Stimulated activated CD4-positive, alpha-beta T cell treated with anti-CD3 and anti-CD28 coated beads, Interleukin-1b, Interleukin-23, amount 100 ng/mL, for 1 hour (primary cell): ENCODE measurements at places on chromosomes 4 and X.

DNA sequence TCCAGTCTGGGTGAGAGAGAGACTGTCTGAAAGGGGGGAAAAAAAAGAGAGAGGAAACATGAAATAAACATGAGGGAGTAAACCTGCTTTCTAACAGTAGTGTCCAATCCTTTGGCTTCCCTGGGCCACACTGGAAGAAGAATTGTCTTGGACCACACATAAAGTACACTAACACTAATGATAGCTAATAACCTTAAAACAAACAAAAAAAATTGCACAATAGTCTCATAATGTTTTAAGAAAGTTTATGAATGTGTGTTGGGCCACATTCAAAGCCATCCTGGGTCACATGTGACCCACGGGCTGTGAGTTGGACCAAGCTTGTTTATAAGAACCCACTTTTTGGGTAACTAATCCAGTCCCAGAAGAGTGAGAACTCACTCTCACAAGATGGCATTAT lies 30.3 kb downstream of the PDS5A start:
- DNase-seq = no peak

DNA sequence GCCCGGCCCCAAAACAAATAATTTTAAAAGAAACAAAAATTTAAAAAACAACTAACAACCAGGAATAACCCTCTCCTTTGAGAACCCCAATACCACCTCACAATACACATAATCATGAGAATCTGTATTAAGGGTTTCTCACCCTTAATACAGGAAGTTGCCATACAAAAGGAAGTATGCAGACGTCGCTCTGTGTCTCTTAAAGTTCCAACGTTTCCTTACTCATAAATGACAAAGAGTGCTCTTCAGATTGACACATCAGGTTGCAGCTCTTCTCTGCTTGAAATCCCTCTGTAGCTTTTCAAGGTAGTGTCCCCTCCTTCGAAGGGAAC lies 73.9 kb upstream of the IRF2 start:
- no peak for DNase-seq

DNA sequence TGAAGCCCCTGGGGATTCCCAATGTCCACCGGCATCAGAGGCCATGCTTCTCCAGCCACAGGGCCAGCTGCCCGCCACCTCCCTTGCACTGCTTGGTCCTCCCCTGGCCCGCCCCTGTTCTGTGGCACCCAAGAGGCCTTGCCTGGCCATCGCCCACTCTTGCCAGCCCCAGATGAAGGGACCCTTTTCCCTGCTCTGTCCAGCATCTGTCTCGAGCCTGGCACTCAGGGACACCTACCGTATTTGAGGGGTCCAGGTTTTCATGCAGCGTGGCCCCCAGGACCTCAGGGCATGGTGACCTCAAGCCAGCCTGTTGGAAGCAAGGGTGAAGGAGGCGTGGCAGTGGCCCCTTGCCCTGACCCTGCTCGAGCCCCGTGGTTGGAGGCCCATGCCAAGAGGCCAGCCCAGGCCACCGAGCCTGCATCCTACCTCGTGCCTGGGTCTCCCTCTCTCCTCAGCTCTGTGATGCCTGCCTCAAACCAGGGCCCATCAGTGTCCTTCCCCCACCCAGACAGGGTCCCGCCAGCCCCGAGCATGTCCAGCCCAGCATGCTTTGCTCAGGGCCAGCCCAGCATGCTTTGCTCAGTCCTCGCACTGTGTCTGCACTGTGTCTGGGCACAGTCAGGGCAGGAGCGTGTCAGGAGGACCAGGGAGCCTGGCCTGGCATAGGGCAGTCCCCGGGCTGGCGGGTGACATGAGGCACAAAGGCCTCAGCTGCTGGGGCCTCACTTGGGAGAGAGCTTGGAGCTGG lies 14.3 kb upstream of the FGFR3 start:
- no peak for DNase-seq

DNA sequence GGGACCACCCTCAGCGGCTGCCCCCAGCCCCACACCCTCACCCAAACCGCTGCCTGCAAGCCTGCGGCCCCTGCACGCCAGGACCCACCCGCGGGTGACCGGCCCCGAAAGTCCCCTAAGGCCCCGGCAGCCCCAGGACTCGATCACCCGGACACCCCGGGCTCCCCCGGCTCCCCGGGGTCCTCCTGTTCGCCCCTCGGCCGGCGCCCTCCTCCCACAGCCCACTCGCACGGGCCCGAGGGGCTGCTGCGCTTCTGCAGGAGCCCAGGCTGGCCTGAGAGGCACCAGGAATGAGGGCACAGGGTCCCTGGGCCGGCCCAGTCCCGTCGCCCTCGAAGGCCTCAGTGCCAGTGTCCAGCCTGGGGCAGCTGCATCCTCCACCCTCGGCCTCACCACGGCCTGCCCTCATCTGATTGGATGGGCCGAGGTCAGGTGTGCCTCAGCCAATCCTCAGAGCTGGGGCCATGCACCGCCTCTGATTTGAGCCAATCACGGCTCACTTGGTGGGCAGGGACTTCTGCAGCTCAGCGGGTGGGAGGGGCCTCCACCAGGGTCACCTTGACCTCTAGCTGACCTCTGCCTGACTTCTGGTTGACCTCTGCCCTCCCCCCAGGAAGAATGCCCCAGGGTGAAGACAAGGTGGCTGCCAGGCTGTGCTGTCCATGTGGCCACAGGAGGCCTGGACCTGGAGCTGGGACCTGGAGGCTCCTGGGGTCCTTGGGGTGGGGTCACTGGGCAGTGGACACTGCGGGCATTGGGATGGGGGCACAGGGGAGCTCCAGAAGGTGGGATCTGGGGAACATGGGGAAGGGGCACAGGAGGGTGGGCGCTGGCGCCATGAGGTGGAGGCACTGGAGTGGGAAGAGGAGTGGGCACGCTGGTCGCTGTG lies 97.6 kb upstream of the NKX1-1 start:
- no peak for DNase-seq

- no peak for DNase-seq
Measured at GRCh38 chr4:1398681-1399507, 7.3 kb downstream of the NKX1-1 start.

GRCh38 chrX:49059681-49060085 lies 884 bp downstream of the CCDC120 start:
- DNase-seq = no peak

DNA sequence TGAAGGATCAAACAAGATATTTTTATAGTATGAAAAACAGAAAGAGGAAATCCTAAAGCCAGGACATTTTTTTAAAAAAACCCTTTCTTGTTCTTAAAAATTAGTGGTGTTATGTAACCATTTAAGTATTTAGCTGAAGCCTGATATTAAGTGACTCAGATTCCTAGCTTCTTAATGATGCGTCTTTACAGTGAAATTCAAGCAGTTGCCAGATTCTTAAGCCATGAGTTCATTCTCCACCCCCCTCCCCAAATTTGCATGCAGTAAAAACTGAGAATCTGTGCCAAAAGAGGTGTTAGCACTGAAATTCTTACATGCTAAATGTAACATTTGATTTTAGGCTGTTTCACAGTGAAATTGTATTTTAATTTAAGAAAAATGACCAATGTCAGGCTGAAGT lies 180.8 kb downstream of the RAPGEF2 start:
- DNase-seq = no peak

GRCh38 chr4:23728971-23729370 lies 160.9 kb downstream of the PPARGC1A start:
- DNase-seq = no peak

- no peak for DNase-seq
Measured at GRCh38 chrX:47481160-47481559, 1.9 kb downstream of the ZNF41 start.

DNA sequence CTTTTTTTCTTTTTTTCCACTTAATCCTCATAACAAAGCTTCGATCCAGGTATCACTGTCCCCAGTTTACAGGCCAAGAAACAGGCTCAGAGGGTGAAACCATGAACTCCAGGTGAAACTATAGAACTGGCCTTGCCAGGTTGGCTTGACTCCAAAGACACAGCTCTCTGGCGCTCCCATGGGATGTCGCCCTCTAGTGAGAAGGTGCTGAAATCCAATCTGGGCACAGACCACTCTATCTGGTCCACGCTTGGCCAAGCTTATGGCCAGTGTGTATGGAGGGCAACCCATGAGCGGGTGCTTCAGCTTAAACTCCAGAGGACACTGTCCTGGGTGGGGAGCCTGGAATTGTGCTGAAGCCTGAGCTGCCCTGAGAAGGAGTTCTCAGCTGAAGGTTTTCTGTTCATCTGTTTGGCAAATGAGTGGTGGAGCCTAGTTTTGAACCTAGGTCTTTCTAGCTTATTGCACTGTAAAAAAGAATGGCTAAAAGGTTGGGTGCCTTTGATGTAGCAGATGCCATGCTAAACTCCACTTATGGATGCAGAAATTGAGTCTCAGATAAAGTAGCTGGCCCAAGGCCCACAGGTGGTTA lies 70.5 kb downstream of the SEL1L3 start:
- no peak for DNase-seq

- DNase-seq = no peak
Measured at GRCh38 chr4:3062471-3062870, 11.9 kb downstream of the HTT-AS start.
